ENCODE measurements at places on chromosomes 7 and 10. TPM values are rescaled to one million over a fixed set of nuclear protein-coding genes. Genes with fewer than 3 reads are reported as not detected.

SERPINE1 gene
- 2.4 TPM for total RNA-seq

CCDC172 gene
- total RNA-seq = not detected

C10orf90 gene
- not detected for total RNA-seq

OR13A1 gene
- not detected for total RNA-seq

FKBP6 gene
- not detected for total RNA-seq

Measured in Peyer's patch (tissue), 4 donors.